ENCODE measurements at places on chromosomes 11 and 22. TPM values are rescaled to one million over a fixed set of nuclear protein-coding genes. Genes with fewer than 3 reads are reported as not detected.

- no peak for DNase-seq
Observed at GRCh38 chr11:45409587-45409986, 123.4 kb upstream of the SYT13 start.

- DNase-seq = no peak
Observed at GRCh38 chr22:39994566-39995392, at the start of gene FAM83F. Gene FAM83F, plus strand, starts transcription at chr22:39994954. Its CDS starts 89 bp downstream, at chr22:39995043.

GRCh38 chr11:129813231-129813791 is 2.3 kb upstream of the TMEM45B start:
- no peak for DNase-seq

- DNase-seq = no peak
Observed at GRCh38 chr11:113199866-113200265, 114.5 kb upstream of the TTC12 start.

DNA sequence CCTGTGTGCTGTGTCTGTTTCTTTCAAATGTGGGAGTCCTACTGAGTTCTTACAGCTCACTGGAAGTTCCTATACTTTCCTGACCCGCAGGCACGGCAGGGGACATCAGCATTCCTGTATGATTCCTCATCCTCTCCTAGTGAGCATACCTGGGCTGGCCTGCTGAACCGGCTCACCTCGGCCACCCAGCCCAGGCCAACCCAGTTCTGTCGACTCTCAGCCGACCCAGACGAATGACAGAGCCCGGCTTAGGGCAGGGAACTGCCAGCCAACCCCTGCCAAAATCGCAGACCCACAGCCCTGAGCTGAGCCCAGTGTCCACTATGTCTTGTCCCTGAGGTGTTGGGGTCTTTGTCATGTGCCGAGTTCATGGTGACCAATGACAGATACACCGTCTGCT is 339.7 kb downstream of the BRD1 start:
- DNase-seq = no peak

GRCh38 chr11:20156280-20156875 is 3.9 kb downstream of the DBX1 start:
- no peak for DNase-seq

- DNase-seq = no peak
Observed at GRCh38 chr11:36019722-36020121, 75.9 kb downstream of the LDLRAD3 start.

TMEM121B gene
- 0.37 TPM for total RNA-seq

- no peak for DNase-seq
Observed at GRCh38 chr11:12606597-12606996, 67.6 kb upstream of the TEAD1 start.

DNA sequence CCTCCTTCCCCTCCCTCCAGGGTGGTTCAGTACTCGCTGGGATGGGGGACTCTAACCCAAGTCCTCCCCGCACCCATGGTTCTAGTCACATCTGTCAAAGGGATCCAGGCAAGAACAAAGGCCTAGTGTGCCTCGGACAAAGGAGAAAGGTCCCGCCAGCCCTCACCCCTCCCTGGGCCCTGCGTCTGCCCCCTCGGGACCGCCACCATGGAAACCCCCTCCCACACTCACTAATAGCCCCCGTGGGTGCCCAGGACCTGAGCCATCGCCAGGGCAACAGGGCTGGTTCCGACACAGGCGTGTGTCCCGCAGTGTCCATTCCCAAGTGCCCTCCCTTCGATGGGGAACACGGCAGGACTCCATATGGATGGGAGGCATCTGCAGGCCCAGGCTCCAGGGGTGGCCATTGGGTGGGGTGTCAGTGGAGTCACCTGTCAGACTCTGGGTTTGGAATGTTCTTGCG is 5.1 kb upstream of the CARNS1 start:
- DNase-seq = no peak

GRCh38 chr22:45554861-45555260 is 52.2 kb downstream of the FBLN1 start:
- DNase-seq = no peak

DNA sequence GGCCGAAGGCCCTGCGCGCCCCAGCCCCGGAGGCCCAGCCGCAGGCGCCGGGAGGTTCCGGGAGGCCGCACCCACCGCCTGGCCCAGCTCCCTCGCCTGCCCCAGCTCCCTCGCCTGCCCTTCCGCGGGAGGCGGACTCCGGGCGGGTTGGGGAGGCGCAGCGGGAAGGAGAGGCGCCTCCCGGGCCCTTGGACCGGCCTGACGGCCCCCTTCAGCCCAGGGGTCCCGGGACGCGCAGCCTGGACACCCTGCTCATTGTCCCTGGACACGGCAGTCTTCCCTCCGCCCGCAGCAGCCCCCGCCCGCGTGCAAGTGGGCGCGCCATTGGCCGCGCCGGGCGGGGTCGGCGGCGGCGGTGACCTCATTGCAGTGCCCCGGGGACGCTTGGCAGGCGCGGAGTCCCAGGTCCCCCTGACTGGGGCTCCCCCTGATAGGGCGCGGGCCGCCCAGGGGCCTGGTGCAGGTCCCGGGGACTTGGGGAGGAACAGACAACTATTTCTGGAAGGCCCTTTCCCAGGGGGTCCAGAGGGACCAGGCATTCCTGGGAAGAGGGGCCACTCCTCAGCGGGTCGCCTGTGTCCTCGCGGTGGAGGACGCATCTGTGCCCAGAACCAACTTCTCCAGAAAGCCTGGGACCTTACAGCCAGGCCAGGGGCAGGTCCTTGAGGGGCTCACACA is 501 bp downstream of the CD151 start:
- DNase-seq = peak; percentile 63

- DNase-seq = no peak
Observed at GRCh38 chr11:117641008-117641915, 155.8 kb downstream of the DSCAML1 start.

- DNase-seq = no peak
Observed at GRCh38 chr22:23262518-23263332, 82.4 kb downstream of the BCR start.

DNA sequence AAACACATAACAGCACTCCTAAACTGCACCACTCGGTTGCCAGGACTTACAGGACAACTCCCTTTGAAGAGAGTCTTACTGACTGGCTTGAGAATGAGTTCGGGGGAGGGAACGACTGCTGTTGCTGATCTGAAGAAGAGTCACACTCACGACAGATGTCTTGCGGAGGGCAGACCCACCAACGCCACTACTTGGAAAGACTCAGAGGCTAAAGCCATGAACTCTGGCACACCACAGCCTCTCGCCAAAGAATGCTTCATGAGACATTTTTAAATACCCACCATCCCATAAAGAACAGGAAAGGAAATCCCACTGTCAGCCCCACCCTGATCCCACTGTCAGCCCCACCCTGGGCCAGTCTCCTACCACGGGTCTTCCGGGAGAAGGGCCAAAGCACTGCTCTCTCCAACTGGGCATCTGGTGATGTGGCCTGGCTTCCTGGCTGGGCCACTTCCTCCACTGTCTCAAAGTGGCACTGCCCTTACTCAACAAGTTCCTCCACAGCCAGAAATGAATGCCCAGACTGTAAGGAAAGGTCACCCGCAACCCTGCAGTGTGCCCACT is 73.6 kb downstream of the MICAL3 start:
- DNase-seq = peak; percentile 41

DNA sequence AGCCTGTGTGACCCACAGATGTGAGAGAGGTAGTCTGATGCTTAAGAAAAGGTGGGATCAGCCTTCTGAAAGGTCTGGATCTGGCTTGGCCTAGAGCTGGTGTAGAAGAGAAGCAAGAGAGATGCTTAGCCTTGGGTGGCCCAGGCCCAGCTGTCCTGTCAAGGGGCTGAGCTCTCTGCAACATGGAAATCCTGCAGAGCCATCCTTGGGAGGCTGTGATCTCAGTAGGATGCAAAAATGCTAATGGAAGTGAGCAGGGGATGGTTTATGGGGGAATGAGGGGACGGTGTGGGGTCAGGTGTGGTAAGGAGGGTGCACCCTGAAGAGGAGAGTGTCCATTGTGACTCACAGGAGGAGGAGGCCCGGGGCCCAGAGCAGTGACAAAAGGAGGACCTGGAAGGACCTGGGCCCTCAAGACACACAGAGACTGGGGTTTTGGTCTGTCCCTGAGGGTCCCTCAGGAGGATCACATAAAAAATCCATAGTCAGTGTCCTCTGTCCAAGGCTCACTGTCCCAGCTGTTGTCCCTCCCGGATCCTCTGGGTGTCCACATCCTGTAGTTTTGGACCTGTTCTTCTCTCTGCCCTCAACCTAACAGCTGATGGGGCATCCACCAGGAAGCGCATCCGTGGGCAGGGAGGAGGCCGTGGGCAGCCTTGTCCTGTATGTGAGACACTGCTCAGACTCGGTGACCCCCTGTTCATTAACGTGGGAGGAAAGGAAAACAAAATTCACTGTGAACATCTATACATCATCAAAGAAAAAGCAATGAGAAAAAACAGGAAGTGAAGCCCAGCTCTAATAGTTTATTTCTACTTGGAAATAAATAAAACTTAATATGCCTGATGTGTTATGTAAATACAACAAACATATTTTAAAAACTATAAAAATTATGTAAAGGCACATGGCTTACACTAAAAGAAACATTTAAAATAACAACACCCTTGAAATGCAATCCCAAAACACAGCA is 129.8 kb downstream of the ZNF280B start:
- no peak for DNase-seq

GRCh38 chr11:1342946-1343345 is 33.5 kb upstream of the TOLLIP start:
- DNase-seq = no peak

SPTBN2 gene
- total RNA-seq = 19.8 TPM

HBD gene
- not detected for total RNA-seq

LRRC74B gene
- not detected for total RNA-seq

DNA sequence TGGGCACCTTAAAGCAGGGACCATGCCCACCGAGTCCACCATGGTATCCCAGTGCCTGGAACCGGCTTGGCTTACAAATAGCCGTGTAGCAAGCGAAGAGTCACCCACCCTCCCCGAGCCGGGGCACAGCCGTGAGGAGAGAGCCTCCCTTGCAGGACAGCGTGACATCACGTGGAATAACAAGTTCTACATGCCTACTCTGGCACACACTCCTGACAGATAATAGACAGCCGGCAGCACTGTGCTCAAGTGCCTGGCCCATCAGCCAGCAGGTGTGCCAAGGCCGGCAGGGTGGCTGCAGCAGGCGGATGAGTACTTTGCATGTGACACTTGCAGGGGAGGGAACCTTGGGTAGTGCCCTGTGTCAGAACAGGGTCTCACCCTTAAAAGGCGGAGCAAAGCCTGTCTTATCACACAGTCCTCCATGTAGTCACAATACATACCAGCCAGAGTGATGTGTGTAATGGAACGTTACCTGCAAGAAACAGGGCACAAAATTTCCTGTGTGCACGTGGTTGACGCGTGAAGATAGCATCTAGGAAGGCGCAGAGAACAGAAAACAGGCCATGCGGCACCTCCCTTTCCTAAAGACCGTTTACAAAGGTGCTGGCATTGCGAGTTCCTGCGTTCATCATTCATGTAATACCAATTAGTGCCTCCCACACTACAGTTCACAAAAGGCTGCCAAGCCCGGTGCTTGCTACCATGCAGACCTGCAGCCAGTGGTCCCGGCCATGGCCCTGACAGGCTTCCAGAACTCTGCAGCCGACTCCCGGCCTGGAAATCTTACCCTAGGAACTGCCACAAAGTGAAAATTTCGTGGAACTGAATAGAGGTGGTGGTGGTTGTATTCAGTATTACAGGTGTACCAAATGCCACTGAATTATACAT is 16.4 kb downstream of the TOM1 start:
- DNase-seq = no peak

GRCh38 chr11:2196970-2197770 is 25.6 kb upstream of the TH start:
- peak; percentile 38 for DNase-seq

DNA sequence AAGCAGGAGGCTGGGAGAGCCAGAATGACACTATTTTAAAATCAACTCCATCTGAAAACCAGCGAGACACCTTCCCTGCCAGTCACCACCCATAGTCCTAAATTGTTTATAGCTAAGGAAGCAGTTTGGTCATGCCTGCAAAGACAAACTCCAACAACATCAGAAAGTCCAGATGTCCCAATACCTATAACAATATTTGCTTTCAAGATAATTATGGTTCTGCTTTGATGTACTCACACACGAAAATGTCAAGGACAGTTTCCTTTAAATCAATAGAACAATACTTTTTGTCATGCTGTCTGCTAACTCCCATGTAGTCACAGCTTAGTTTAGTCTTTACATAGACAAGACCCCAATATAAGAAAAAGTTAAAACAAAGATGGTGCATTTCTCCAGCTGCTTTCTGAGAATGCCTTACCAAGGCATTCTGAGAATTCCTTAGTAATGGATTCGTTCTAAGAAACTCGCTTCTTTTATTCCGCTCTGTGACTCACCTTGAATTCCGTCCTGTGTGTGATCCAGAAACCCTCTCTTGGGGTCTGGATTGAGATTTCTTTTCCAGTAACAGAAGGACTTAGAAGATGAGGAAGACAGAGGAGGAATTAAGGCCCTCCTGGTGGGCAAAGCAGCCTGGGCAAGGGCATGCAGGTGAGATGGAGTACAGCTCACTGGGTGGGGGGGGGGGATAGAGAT is 9.6 kb upstream of the SCGB2A2 start:
- DNase-seq = no peak

ZBTB16 gene
- 19.5 TPM for total RNA-seq
